ENCODE measurements at places on chromosomes 1 and 21.

DNA sequence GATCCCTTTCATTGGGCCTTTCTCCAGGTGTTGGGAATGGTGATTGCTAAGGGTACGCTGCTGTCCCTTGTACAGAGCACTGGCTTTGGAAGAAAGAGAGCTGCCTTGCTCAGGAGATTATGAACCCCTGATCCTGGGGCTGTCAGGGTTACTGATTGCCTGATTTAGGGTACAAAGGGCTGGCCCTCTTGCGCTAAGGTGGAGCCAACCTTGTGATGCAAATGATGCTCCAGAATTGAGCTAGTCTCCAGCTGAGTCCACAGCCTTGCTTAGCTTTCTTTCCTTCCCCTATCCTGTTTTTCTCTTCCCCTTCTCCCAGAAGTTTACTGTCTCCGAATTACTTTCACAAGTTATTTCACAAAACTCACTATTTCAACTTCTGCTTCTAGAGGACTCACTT is 334.7 kb downstream of the AMY1C start:
- DNase-seq, result no peak

DNA sequence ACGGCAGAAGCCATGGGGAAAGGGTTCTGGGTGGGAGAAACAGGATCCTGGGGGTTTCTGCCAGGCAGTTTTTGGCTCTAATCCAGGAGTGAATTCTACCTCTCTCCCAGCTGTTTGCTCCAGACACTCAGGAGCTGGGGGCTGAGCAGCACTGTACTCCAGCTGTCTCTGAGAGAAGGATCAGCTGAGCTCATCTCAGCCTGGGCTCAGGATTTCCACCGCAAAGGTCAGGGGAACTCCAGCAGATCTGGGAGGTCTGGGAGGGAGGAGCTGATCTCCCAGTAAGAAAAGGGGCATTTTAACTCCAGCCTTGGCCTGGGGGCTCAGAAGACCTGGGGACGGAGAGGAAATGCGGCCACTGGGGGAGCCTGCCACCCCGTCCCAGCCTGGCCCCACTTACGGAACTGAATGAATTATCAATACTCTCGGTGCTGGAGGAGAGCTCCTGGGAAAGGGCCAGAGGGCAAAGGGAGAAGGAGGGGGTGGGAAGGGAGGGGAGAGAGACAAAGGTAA is 17.3 kb downstream of the PI4KB start:
- no peak for DNase-seq

GRCh38 chr1:14629363-14630014 is 31.0 kb downstream of the KAZN start:
- DNase-seq, result no peak

GRCh38 chr1:209397371-209397770 is 186.1 kb upstream of the CAMK1G start:
- no peak for DNase-seq

- DNase-seq, result no peak
Observed at GRCh38 chr1:210626341-210626740, 297.6 kb downstream of the HHAT start.

- no peak for DNase-seq
Observed at GRCh38 chr1:41712081-41712480, 206.6 kb downstream of the HIVEP3 start.

GRCh38 chr1:67795179-67795912 is 37.9 kb downstream of the GNG12 start:
- no peak for DNase-seq

- DNase-seq, result no peak
Observed at GRCh38 chr1:159829273-159829634, 2.6 kb downstream of the SLAMF8 start.

GRCh38 chr1:164660775-164661174 is 101.8 kb downstream of the PBX1 start:
- no peak for DNase-seq

GRCh38 chr1:222732216-222733159 is 4.5 kb upstream of the FAM177B start:
- DNase-seq, result no peak

DNA sequence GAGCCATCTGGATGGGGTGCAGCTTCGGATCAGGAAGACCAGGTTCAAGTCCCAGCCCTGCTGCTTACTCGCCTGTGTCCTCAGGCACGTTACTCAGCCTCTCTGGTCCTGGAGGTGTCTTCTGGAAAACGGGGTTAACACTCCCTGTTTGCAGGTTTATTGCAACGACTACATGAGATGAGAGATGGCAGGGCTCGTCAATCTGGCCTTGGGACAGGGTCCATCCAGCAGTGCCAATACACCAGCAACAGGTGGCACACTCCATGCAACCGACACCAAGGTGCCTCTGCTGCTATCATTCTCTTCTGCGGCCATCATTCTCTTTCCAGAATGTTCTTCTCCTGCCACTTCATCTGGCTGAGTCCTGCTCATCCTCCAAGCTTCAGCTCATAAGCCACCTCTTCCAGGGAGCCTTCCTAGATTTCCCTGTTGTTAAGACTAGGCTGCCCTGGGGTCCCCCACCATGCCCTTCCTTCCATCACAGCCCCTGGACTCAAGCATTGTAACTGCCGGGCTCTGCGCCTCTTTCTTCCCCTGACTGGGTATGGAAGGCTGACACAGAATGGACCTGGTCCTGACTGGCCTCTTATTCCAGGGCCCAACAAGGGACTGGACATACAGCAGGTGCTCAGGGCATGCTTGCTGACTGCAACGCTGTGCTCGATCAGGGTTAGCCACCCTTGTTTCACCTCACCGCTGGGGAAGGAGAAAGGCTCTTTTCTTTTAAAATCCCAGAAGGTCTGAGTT is 87.4 kb downstream of the DMRTB1 start:
- no peak for DNase-seq

DNA sequence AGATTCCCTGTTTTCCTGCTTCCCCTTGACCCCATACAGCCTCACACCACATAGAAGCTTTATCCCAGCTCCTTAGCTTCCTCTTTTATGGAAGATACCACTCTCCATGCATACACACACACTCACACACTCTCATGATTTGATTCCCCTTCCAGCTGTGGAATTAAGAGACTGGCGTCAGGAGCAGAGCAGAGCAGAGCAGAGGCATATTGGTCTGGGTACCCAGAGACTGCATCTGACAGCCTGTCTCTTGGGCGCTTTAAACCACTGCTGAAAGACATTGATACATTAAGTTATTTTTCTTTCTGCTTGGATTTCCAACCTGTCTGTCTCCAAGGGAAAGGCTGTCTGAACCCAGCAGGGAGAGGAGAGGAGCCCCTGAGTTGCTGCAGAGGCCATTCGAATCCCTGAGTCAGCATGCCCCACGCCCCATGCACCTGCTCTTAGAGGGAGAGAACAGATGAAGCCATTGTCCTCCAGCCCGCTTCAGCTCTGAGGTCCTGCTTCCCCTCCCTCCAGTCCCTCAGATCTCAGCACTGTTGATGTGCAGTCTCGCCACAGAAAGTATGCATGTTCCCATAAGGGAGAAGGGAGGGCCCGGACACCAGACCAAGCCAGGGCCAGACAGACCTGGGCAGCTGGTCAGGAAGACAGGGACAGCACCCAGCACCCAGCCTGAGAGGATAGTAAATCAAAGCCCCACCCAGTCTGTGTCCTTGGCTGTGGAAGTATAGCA is 66.7 kb upstream of the GJB5 start:
- no peak for DNase-seq

DNA sequence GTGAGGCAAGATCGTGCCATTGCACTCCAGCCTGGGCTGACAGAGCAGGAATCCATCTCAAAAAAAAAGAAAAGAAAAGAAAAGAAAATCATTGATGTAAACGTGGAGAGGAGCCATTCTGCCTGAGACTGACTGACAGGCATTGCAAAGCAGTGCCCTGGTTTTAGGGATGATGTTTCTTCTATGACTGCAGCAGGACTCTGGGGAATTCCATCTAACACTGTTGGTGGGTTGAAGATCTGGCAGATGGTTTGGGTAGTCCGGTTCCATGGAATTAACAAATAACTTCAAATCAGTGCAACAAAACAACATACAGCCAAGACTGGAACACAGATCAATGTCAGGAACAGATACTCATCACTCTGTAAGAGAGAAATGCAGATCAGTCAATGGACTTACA is 17.8 kb upstream of the LAMC2 start:
- no peak for DNase-seq

DNA sequence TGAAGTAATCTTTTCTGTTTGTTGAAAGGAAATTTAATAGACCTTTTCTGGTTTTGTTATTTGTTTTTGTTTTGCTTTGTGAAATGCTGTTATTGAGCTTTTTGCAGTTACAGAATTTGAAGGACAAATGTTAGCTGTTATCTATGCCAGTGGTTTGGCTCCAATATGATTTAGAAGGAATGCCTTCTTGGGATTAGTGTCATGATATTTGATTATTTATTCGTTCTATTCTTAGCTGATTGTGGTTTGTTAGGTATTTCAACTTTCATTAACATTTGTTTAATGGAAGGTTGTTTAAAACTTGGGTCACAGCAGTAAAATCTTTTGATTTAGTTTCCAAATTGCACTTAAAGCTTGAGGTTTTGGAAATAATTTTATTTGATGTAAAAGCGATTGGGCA is 33.5 kb downstream of the ADGRL2 start:
- no peak for DNase-seq

- DNase-seq, result no peak
Observed at GRCh38 chr1:165639821-165640623, 9.0 kb downstream of the MGST3 start.

GRCh38 chr1:203159844-203160243 is 15.8 kb downstream of the MYBPH start:
- DNase-seq, result no peak

GRCh38 chr1:42385283-42385682 is 4.7 kb downstream of the RIMKLA start:
- no peak for DNase-seq

DNA sequence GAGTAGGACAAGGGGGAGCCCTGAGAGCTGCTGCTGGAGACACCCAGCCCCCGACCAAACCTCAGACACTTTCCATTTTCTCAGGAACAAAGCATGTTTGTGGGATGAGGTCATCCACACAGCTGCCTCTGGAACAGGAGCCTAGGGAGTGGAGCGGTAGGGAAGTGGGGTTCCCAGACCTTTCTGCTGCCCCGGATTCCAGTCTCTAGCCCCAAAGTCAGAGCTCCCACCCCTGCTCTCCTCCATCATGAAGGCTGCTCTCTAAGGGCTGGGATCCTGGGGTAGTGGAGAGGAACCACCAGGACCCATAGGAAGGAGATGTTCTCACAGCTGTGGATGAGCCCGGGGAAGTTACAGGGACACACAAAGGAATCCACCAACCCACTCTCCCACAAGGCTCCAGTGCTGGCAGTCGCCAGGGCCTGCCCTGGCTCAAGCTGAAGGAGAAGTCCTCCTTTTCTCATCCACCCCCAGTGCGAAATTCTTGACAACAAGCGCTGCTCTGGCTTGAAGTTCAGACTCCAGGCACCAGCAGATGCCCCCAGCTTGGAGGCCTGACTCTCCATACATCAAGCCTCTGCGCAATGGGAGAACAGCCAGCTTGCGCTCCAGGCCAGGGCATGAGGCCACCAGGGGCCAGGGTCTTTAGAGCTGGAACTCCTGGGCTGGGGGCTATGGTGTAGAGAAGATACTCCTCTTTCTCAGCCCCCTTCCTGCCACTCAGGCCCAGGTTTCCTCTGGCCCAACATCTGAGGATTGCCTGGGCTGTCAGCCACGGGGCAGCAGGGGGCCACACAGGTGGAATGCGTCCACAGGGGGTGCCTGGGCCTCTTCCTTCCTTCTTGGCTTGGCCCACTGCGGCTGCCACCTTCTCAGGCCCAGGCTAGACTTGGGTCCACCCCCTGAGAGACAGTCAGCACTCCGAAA is 4.5 kb downstream of the FHL3 start:
- DNase-seq, result no peak

GRCh38 chr1:3453891-3454810 is at the start of gene ARHGEF16:
TSS of gene ARHGEF16 (plus strand) at chr1:3454665. CDS start at chr1:3463085, 8,420 bp downstream.
- DNase-seq, result no peak

DNA sequence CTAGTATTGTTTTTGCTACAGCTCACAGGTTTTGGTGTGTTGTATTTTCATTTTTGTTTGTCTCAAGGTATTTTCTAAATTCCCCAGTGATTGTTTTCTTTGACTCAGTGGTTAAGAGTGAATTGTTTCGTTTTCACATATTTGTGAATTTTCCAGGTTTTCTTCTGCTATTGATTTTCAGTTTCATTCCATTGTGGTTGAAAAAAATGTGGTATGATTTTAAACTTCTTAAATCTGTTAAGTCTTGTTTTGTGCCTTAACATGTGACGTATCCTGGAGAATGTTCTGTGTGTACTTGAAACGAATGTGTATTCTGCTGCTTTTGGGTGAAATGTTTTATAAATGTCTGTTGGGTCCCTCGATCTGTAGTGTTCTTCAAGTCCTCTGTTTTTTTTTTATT is 117.9 kb downstream of the KIF26B start:
- DNase-seq, result no peak

GRCh38 chr1:176691251-176692228 is 228.6 kb downstream of the PAPPA2 start:
- no peak for DNase-seq

- no peak for DNase-seq
Observed at GRCh38 chr1:219433001-219433400, 179.9 kb downstream of the ZC3H11B start.

DNA sequence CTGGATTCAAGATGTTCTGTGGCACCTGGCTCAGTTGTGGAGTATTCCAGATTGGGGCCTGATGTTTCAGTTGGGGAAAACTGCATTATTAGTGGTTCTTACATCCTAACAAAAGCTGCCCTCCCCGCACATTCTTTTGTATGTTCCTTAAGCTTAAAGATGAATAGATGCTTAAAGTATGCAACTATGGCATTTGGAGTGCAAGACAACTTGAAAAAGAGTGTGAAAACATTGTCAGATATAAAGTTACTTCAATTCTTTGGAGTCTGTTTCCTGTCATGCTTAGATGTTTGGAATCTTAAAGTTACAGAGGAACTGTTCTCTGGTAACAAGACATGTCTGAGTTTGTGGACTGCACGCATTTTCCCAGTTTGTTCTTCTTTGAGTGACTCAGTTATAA is 7.2 kb downstream of the FPGT start:
- DNase-seq, result no peak

DNA sequence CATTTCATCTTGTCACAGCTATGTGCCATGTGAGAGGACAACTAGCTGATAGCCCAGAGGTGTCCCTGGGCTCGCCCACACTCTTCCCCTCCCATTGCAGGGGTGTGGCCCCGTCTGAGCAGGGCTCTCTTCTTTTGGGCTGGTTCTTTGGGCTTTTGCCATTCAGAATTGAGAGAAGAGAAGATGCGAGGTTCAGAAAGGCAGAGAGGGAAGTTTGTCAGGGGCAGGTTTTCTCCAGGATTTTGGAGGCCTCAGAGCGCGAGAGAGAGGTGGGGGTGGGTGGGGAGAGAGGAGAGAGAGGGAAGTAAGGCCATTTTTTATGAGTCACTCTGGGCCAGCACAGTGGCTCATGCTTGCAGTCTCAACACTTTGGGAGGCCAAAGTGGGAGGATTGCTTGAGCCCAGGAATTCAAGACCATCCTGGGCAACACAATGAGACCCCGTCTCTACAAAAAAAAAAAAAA is 5.2 kb downstream of the IFI6 start:
- DNase-seq, result no peak

All from stimulated activated CD4-positive, alpha-beta T cell treated with anti-CD3 and anti-CD28 coated beads, Interleukin-1b, Interleukin-23, amount 100 ng/mL, for 1 hour (primary cell).